Activated CD4-positive, alpha-beta T cell treated with anti-CD3 and anti-CD28 coated beads for 36 hours (primary cell): ENCODE measurements at places on chromosomes 13 and 19. TPM values are rescaled to one million over a fixed set of nuclear protein-coding genes. Genes with fewer than 3 reads are reported as not detected.

Gene ATP4B
- not detected for total RNA-seq

Gene KLF1
- total RNA-seq, result 0.37 TPM

Gene SKA3
- total RNA-seq, result 40.7 TPM

Gene FXYD7
- 0.41 TPM for total RNA-seq
